ENCODE measurements at places on chromosomes 2 and 18.

GRCh38 chr2:28108143-28108542 lies 217.6 kb downstream of the BABAM2 start:
- DNase-seq, result no peak

- peak; percentile 11 for DNase-seq
Observed at GRCh38 chr2:240819858-240820606, at the start of gene KIF1A. Gene KIF1A (minus strand): TSS chr2:240820219. CDS start chr2:240797752, 22,467 bp downstream.

- DNase-seq, result no peak
Observed at GRCh38 chr2:189379731-189380261, 61.5 kb upstream of the WDR75 start.

GRCh38 chr2:46337208-46337994 lies 40.2 kb downstream of the EPAS1 start:
- DNase-seq, result no peak

- no peak for DNase-seq
Observed at GRCh38 chr2:37781028-37781427, 109.6 kb upstream of the CDC42EP3 start.

DNA sequence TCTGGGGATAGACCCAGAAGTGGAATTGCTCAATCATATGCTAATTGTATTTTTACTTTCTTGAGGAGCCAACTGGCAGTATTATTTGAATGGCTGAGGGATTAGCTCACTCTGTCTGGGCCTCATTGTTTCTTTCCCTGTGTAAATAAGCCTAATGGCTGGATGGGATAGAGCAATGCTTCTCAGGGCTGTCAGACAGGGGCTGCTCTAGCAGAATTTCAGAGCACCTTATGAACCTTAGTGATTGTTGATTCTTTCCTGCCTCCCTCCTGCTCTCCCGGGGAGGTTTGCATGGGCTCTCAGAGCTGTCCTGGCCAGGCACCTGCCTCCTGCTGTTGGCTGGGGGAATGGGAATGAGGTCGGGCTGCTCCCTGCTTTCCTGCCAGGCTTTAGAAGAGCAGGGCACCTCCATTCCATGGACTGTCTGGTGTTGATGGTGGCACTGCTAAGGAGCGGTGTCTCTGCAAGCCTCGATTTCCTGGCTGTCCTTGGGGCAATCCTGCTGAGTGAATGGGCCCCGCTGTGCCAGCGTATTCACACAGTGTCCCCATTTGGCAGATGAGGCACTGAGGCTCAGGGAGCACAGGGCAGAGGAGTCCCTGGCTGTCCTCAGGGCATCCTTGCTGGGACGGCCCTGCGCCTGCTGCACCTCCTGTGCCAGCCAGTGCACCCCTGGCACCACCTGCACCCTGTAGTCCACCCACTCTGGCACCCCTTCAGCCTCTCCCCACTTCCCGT lies 468.2 kb upstream of the HS6ST1 start:
- DNase-seq, result no peak
